ENCODE measurements at places on chromosomes 3 and 15. TPM values are rescaled to one million over a fixed set of nuclear protein-coding genes. Genes with fewer than 3 reads are reported as not detected.

PPP1R14D gene
- not detected for total RNA-seq

PLSCR4 gene
- total RNA-seq: not detected

AHSG gene
- not detected for total RNA-seq

CEP19 gene
- total RNA-seq: 8.7 TPM

CTDSPL gene
- total RNA-seq: 47.4 TPM

GMNC gene
- 0.55 TPM for total RNA-seq

EAF1 gene
- 18.9 TPM for total RNA-seq

UPK1B gene
- not detected for total RNA-seq

CILP gene
- not detected for total RNA-seq

GOLGA8T gene
- not detected for total RNA-seq

ALG3 gene
- 24.8 TPM for total RNA-seq

SCG3 gene
- total RNA-seq: not detected

GRCh38 chr15:51737522-51738305 is at the start of gene LYSMD2:
LYSMD2 (minus strand) TSS chr15:51737655; CDS start chr15:51737622, 33 bp downstream.
- DNase-seq: peak; percentile 74

DNA sequence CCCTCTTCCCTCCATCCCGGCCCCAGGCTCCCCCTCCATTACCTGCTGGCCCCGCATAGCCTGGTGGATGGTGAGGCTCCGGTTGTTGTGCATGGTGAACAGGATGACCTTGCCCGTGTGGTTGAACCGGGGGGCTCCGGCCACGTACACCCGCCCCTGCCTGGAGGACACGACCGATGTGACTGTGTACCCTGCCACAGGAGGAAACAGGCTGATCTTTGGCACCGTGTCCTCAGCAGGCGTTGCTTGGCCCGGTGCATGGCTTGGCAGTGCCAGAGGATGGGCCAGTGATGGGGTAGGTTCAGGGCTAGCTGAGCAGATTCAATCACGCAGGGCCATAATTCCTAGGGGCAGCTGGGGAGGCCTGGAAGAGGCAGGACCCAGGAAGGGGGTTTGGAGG is 58.1 kb downstream of the FEM1B start:
- peak; percentile 77 for DNase-seq

DNA sequence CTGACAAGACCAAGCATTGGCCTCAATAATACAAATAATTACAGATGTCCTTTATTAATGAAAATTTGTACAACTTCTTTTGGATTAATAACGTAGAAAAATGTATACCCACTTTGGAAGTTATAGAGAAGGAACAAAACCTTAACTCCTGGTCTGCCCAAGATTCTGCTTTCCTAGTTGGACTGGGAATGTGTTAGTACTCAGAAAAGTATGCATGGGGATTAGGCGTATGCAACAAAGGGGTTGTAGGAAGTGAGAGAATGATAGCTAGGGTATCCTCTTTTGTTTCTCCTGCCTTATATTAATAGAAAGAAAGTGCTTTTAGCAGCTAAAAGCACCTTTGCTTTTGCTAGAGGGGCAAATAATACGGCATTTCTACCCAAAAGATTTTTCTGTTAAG is 116.2 kb upstream of the LRRFIP2 start:
- DNase-seq: no peak

DNA sequence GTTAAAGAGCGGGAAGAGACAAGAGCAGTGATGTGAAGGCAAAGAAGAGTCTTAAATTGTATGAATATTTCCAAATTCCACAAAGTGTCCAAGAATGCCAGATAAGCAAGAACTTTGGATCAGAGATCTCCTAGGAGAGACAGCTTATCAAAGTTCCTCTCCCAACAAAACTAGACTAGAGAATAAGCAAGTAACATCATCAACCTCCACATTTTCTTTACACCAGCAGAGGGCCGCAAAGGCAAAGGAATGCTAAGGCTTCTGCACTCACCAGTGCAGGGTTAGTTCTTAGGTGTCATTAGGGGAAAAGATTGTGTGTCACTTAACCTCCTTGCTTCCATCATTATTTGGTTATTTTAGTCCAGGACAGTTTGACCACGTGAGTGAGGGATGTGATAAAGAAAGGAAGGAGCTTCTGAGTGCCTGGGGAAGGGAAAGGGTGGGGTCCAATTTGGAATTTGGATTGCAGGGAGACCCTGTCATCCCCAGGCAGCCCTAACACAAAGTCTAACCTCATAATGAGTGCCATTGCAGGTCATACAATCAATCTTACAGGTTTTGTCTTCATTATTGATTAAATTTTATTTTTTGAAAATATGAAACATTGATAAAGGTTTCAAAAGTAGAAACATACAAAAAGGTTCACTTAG is 7.5 kb upstream of the CMTM6 start:
- DNase-seq: peak; percentile 73

DNA sequence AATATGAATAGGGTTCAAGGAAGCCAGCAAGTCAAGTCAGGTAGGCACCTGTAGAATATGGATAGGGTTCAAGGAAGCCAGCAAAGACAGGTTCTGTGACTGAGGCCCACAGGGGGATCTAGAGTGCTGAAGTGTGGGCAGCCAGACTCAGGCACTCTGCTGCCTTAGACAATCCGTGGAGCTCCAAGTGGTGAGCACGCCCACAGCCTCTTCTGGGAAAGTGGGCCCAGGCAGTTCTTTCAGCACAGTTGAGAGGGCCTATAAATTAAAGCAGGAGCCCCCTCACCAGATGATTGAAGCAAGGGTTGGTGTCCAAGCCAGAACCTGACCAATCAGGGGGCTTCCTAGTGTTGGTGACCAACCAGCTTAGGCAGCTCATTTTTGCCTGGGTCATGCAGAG is 51.0 kb downstream of the ANP32A start:
- no peak for DNase-seq

- DNase-seq: no peak
These were observed 324.3 kb downstream of the CHST2 start for GRCh38 chr3:143443851-143444331.

GRCh38 chr3:16011376-16011775 is 163.1 kb upstream of the GALNT15 start:
- DNase-seq: no peak

GRCh38 chr15:41841131-41841530 is 2.5 kb downstream of the PLA2G4B start:
- DNase-seq: no peak

DNA sequence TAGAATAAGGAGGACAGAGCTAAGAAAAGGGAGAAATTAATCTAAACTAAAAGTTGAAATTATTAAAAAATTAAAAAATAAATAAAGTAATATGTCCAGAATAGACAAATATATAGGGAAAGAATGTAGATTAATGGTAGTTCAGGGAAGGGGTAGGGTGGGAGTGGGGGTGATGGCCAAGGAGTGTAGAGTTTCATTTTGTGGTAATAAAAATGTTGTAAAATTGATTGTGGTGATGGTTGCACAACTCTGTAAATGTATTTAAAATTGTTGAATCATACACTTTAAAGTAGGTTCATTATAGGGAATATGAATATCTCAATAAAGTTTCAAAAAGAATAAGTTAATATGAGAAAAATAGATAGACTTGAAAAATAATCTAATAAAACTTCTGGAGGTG is 21.0 kb upstream of the FNDC3B start:
- no peak for DNase-seq

- no peak for DNase-seq
These were observed 76.1 kb downstream of the LINGO1 start for GRCh38 chr15:77556622-77557021.

- DNase-seq: no peak
These were observed 67.7 kb downstream of the ARHGEF26 start for GRCh38 chr3:154188846-154189245.

GRCh38 chr15:53511175-53511574 is 248.3 kb downstream of the WDR72 start:
- DNase-seq: no peak

DNA sequence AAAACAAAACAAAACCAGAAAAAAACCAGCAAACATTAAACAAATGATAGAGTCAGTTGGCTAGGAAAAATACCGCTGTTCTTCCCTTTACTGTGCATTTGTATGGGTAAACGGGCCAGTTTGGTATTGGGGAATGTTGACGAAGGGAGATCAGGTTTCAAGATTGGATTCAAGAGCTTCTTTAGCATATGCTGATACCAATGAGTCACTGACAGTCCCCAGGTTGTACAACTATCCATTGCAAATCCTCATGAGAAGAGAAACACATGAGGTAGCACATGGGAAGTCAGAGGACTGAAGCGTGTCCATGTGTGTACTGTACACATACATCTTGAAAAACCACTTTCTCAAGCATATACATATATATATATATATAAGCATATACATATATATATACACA is 25.6 kb downstream of the TIGIT start:
- no peak for DNase-seq

DNA sequence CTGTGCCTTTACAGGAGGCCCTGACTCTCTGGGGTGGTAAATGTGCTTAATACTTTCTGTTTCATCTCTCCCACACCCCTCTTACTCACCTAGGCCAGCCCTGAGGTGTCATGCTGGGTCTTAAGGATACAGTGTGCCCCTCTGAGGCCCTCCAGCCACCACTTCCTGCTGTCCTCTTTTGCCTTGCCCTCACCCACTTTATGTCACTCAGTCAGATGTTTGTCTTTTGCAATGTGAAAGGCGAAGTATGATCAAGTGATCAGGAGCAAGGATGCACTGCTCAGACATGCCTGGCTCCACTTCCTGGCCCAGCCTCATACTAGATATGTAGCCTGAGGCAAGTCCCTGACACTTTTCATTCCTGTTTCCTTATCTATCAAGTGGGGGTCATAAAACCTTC is 339.0 kb upstream of the NR2E3 start:
- DNase-seq: no peak

DNA sequence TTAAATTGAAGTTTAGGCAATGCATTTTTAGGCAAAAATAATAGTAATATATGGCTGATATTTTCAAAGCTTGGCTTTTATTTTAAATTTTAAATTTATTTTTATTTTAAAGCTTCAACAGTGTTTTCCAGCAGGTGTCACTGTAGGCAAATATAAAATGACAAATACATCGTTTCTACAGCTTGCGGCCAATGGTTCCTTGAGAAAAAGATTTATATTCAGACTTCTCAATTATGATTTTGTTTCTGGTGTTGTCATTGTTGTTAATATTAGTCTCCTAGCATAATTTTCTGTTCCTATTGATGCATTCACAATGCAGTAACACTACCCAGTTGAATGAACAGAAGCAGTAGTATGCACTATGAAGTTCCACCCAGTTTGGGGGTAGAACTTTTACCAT is 220.7 kb upstream of the DNAJC19 start:
- peak; percentile 13 for DNase-seq

GRCh38 chr3:17505856-17506255 is 236.6 kb downstream of the TBC1D5 start:
- DNase-seq: no peak

DNA sequence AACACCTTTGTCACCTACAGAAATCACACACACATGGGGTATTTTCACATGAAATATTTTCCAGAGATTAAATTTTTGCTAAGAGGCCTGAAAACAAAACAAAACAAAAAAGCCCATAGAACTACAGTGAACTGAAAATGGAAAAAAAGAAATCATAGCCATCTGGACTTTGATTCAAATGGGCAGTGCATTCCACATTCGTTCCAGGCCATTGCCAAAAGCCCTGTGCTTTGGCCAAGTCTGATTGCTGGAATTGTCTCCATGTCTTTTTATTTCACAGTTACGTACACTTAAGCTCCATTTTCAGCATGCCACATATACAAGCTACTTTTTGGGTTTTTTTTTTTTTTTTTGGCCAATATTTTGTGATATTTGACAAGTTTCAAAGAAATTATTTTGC is 47.1 kb downstream of the TFG start:
- DNase-seq: peak; percentile 81

GRCh38 chr15:41160639-41161315 is 44.7 kb upstream of the INO80 start:
- no peak for DNase-seq

- peak; percentile 30 for DNase-seq
These were observed 84.3 kb upstream of the ZNF385D start for GRCh38 chr3:21835264-21835663.

- no peak for DNase-seq
These were observed 17.2 kb upstream of the GOLIM4 start for GRCh38 chr3:168112894-168113293.

DNA sequence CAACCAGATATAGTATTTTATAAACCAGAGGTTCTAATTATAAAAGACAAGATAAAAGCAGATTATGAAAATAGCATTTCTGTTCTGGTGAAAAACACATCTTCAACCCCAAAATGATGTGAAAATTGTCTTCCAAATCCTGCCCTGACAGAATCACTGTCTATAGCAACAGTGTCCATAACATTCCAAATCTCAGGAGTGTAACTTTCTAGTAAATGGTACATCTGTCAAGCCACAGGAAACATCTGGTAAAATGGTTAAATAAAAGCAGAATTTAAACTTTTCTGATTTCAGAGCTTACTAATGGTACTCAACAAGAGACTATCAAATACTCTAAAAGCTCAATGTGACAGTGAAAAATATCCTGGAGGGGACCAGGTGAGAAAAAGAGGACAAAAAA is 60.5 kb downstream of the VGLL4 start:
- no peak for DNase-seq

DNA sequence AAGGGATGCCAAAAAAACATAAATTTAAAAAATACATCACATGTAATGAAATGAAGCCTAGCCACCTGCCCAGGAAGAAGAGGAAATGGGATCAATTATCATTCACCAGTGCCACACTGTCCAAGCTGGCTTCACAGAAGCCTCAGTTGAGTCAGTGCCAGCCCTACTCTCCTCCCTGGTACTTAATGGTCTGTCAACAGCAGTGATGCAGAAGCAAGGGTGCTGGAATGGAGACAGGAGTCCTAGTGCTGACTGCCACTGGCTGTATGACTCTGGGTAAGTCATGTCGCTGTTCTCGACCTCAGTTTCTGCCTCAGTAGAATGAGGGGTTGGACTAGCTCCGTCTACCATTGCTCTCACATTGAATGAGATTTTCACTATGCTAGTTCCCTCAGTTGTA is 78.5 kb upstream of the LARS2 start:
- DNase-seq: peak; percentile 31

DNA sequence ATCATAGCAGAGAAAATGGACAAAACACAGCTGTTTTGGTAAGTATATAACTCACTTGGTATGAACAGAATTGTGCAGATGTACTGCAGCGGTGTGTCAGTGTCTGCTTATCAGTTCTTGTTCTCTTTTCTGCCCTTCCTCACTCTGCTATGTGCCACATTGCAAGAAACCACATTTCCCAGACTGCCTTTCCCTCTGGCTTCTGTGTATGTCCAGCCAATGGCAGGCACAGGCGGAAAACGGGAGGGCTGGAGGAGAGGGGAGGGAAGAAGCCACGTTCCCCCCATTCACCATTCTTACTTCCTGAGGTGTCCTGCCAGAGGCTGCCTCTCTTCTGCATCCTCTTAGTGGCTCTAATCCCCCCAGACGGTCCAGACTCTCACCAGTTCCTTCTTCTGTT is 15.4 kb downstream of the HHLA2 start:
- no peak for DNase-seq

- no peak for DNase-seq
These were observed 524.3 kb downstream of the GBE1 start for GRCh38 chr3:81237181-81237580.

- DNase-seq: no peak
These were observed 498 bp downstream of the PDE12 start for GRCh38 chr3:57556459-57557084.

DNA sequence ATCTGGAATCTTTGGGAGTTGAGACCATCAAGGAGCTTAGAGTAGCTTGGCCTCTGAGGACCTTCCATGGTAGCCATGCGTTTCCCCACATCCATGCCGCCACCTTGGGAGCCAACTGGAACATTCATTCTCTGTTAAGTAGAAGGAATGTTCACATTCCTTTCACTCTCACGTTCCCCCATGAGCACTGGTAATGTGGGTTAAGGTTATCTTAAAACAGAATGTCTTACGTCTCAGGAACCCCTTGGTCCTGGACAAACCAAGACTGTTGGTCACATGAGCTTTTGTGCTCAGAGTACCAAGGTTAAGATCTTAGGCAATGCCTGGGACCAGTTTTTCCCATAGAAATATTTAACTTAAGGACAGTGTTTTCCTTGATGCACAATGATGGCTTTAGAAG is 211.7 kb upstream of the UBE2E1 start:
- no peak for DNase-seq
